ENCODE measurements at places on chromosomes 1 and 21.

DNA sequence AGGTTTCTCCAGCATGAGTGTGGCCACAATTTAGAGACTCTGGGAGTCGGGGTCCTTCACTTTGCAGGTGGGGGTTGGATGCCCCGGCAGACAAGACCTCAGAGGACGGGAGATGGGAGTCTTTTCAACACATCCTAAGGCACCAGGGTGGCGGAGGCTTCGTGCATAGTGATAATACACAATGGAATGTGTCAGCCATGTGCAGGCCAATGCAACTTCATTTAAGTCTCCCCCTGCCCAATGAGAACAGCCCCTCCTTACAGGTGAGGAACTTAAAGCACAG lies 75.9 kb upstream of the IFFO2 start:
- DNase-seq: no peak

GRCh38 chr1:156167536-156167935 lies 14.2 kb downstream of the SEMA4A start:
- DNase-seq: peak; percentile 21

DNA sequence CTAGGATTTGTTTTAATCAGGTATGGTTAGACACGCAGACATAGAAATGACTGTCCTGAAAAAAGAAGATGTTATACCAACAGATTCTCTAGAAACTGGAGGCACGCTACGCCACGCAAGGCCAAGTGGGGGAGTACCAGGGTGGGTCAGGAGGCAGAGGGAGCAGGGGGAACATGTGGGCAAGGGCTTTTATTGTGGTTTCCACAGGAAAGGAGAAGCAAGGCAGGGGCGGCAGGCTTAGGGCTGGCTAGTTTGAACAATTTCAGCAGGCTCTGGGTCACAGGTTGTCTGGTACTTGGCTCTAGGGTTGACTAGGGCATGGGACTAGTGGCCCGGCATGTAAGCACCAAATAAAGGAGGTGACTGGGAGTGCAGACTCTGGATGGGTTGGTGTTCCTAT lies 7.2 kb downstream of the MTARC2 start:
- no peak for DNase-seq

GRCh38 chr1:242506724-242507123 lies 17.8 kb downstream of the PLD5 start:
- no peak for DNase-seq

DNA sequence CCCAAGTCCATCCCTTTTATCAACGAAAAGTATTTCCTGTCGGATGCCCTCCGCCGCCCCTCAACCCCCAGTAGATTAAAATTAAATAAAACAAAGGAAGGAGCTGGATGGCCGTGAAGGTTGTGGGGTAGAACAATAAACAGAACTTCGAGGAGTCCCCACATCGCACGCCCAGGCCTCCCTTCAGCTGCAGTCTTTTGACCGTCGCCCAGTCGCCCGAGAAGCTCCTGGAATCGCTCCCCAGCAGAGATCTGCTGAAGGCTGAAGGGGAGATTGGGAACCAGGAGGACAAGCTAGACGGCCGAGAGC lies 905 bp downstream of the BARHL2 start:
- no peak for DNase-seq

GRCh38 chr21:35658242-35658641 lies 402.1 kb downstream of the SETD4 start:
- peak; percentile 83 for DNase-seq

- no peak for DNase-seq
Measured at GRCh38 chr1:238089615-238090014, 198.9 kb upstream of the ZP4 start.
